ENCODE measurements at places on chromosomes 1 and 21. TPM values are rescaled to one million over a fixed set of nuclear protein-coding genes. Genes with fewer than 3 reads are reported as not detected.

PDPN gene
- 1.5 TPM for polyA plus RNA-seq

GRCh38 chr1:116806671-116807070, 52.4 kb downstream of the CD2 start:
- no peak overlapping the region for H3K4me3 ChIP-seq
- H3K4me1 ChIP-seq, result no peaks in the 10 kb centered on the region
- H3K36me3 ChIP-seq, result no peaks in the 10 kb centered on the region
- no peaks in the 10 kb centered on the region for H3K27me3 ChIP-seq
- no peak for DNase-seq

DNA sequence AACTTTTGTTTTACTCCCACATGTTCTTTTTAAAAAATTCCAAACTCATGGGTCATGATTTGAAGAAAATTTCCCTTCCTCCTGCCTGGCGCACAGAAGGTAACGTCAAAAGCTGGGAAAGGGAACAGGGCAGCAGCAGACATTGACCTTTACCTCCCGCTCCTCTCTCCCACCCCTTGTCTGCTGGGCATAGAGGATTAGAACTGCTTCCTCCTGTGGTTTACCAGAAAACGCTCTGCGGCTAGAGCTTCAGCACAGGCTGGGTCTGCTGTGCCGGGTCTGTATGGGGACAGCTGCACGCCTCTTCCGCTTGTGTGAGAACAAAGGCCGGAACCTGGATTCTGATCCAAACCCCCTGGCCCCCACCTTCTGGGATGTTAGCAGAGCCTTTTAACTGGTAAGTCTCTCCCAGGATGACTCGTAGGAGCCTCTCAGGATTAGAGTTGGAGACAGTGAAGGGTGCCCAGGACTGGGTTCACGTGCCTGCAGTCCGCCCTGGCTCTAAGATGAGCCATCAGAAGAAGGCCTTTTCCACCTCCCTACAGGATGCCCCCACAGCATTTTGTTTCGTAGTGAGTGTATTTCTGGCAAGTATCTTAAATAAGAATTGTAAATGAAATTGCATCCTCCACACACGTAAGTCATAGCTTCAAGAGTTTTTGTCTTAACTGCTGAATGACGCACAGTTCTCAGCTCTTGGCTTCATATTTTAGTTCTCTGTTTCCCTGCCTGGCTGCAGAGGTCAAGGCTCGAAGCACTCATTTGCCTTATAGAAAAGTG, 5.2 kb downstream of the H6PD start:
- no peaks in the 10 kb centered on the region for H3K27me3 ChIP-seq
- peak overlapping the region; percentile 96 for H3K27ac ChIP-seq
- peaks cover 95% of the 10 kb centered on the region for H3K4me1 ChIP-seq
- H3K36me3 ChIP-seq, result no peaks in the 10 kb centered on the region
- no peak for DNase-seq

GRCh38 chr1:25206201-25206600, 26.1 kb downstream of the SYF2 start:
- H3K27ac ChIP-seq, result no peak overlapping the region
- peaks cover 4% of the 10 kb centered on the region for H3K27me3 ChIP-seq
- H3K4me1 ChIP-seq, result no peaks in the 10 kb centered on the region
- no peak for DNase-seq
- H3K4me3 ChIP-seq, result no peak overlapping the region
- no peaks in the 10 kb centered on the region for H3K36me3 ChIP-seq

FAM72D gene
- 0.47 TPM for polyA plus RNA-seq

GRCh38 chr1:107698161-107698560, 266.8 kb downstream of the VAV3 start:
- no peak for DNase-seq
- H3K4me3 ChIP-seq, result no peak overlapping the region
- no peaks in the 10 kb centered on the region for H3K27me3 ChIP-seq
- no peaks in the 10 kb centered on the region for H3K4me1 ChIP-seq

DIRAS3 gene
- polyA plus RNA-seq, result 26.1 TPM

DNA sequence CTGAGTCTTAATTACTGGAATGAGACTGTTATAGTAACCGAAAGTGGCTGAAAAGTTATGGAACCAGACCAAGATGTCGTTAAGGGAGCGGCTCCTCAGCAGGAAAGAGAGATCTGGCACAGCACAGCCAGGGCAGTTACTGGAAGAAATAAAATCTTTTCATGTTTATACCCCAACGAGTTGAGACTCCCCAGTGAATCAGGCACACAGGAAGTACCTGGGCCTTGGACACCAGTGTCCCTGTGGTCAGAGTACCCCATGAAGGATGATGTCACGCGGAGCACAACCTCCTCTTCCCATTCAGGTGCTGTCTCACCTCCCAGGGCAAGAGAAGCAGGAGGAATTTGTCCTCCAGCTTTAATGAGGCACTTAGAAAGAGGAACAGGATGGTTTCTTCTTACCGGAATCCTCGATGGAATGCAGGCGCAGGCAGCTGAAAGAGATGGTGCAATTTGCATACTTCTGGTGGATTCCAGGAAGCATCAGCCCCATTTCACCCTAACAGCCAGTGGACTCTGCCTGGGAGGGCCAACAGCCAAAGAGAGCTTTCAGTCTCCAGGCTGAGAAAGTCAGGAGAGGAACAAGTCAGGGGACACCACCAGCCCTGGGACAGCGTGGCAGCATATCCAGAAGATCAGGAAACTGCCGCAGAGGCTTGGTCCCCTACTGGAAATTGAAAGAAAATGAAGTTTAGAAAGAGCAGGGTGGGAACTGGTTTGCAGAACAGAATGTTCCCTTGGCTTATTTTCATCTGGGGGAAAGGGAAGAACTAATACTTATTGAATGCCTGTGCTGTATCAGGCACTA, 35.9 kb upstream of the CTTNBP2NL start:
- DNase-seq, result peak; percentile 61
- H3K4me3 ChIP-seq, result no peak overlapping the region
- H3K4me1 ChIP-seq, result peaks cover 9% of the 10 kb centered on the region
- H3K27ac ChIP-seq, result peak overlapping the region; percentile 6
- H3K36me3 ChIP-seq, result no peaks in the 10 kb centered on the region
- no peaks in the 10 kb centered on the region for H3K27me3 ChIP-seq

IGSF21 gene
- polyA plus RNA-seq, result 10.7 TPM

- H3K36me3 ChIP-seq, result no peaks in the 10 kb centered on the region
- H3K27ac ChIP-seq, result no peak overlapping the region
- no peak overlapping the region for H3K4me3 ChIP-seq
Observed at GRCh38 chr1:17697458-17697857, 57.7 kb upstream of the ACTL8 start.

DNA sequence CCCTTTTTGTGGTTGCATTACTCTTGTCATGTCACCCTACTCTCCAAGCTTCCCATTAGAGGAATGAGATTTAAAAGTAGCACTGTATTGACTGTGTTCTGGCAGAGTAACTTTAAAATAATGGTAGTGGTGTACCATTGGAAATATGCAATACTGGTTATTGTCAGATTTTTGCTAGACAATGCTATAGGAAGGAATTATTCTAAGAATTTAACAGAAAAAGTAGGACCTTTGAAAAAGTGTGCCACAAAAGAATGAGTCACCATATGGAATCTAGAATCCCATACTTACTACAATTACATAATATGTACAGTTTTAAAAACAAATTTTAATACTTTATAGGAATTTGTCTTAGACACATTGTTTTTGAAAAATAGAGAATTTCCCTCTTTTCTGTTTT, 13.8 kb downstream of the MIER1 start:
- no peak overlapping the region for H3K27ac ChIP-seq
- no peaks in the 10 kb centered on the region for H3K36me3 ChIP-seq
- H3K27me3 ChIP-seq, result no peaks in the 10 kb centered on the region
- H3K4me1 ChIP-seq, result peaks cover 82% of the 10 kb centered on the region
- H3K4me3 ChIP-seq, result no peak overlapping the region

- no peaks in the 10 kb centered on the region for H3K36me3 ChIP-seq
- peak overlapping the region; percentile 91 for H3K4me3 ChIP-seq
- peaks cover 9% of the 10 kb centered on the region for H3K4me1 ChIP-seq
Observed at GRCh38 chr1:54980046-54980527, 341 bp upstream of the TMEM61 start.
